ENCODE measurements at places on chromosomes 5 and 9.

DNA sequence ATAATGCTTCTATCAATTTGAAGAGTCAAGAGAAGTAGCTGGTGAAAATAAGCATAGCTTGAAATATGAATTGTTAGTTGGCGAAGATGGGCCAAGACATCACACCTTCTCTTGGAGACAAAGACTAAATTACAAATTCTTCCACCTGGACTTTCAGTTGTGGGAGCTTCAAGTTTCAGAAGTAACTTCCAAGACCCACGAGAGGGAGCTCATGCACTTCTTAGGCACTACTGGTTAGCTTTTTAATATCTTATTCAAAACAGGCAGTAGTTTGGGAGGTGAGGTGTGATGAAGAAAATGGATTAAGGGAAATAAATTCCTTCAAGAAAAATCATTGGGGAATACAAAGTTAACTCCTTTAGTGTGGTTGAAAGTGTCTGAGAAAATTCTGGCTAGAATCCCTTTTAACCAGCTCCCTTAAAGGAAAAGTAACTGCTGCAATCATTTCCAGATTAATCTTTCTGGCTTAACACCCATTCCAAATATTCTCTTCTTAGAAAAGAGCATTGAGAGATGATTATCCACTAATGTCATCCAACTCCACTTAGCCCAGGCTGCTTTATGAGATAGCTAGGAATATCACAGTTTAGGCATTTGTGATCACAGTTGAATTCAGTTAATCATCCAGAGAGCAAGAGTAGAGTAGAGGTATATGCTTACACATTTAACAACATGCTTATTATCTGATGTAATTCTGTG is 139.5 kb upstream of the DMRTA1 start:
- peak; percentile 7 for DNase-seq

GRCh38 chr5:6194906-6195612 is 183.3 kb downstream of the MED10 start:
- no peak for DNase-seq

DNA sequence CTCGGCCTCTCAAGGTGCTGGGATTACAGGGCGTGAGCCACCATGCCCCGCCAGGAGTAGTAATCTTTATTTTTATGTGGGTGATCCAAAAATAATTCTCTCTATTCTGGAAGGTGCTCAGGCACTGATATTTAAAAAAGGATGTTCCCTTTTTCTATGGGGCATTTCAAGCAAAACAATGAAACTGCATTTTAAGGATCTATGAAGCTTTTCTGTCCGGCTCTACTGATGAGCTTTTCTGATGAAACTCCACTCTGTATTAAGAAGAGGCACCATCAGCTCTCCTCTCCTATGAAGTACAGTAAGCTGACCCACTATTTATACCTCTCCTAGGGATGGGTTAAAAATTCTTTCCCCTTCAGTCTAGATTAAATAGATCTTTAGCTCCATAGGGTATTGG is 7.4 kb downstream of the ADAM19 start:
- no peak for DNase-seq

DNA sequence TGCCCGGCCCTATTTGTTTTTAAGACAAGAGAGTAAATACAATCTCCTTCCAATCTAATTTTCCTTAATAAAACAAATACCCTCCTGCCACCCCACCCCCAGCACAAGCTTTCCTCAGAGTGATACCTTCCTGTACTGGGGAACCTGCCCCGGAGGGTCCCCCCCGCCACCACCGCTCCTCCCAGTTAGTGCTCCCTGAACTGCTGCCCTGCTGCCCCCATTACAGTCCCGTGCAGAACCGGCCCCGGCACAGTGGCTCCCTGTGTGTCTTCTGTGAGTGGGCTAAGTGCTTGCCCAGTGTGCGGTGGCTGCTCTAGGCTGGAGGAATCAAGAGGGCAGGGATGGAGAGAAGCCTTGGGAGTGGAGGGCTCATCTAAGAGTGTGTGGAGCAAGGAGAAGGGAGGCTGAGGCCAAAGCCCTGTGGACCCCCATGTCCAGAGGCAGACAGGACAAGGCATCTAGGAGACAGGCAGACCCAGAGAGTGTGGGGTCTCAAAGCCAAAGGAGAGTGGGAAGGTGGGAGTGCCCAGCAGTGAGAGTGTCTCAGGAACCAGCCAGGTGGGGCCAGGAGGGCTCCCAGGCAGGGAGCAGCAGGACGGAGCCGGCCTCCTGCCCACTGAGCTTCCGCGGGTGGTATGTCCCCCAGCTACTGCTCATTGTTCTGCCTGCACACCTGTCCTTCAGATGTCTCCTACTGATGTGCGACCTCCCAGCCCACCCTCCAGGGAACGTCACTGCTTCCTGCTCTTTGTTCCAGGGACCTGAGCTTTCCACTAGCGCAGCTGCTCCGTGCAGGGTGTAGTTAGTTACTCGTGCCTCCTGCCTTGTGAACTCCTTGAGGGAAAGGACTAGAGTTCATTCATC is 129.0 kb downstream of the DAB2IP start:
- DNase-seq: no peak

- DNase-seq: no peak
Measured at GRCh38 chr9:135359764-135360163, 119.8 kb upstream of the PPP1R26 start.

GRCh38 chr9:28413471-28413870 is 840.2 kb upstream of the C9orf72 start:
- no peak for DNase-seq

GRCh38 chr5:178667688-178668087 is 40.8 kb upstream of the CLK4 start:
- DNase-seq: no peak

DNA sequence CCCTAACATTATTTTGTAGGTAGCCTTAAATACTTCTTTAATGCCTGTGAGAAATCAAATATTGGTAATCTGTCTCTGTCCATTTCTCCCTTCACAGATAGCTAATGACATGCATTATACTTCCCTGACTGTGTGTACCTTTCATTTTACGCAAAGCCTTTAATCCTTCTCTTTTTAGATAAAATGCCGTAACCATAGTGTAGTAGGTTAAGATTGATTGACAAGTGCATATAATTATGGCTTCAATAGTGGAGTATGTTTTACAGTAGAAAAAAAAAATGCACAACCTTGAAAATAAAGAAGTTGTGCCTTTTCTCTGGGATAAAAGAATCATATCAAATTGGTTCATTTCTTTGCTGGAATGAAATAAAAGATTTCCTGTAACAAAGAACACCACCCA is 559.6 kb upstream of the GRAMD2B start:
- DNase-seq: no peak

DNA sequence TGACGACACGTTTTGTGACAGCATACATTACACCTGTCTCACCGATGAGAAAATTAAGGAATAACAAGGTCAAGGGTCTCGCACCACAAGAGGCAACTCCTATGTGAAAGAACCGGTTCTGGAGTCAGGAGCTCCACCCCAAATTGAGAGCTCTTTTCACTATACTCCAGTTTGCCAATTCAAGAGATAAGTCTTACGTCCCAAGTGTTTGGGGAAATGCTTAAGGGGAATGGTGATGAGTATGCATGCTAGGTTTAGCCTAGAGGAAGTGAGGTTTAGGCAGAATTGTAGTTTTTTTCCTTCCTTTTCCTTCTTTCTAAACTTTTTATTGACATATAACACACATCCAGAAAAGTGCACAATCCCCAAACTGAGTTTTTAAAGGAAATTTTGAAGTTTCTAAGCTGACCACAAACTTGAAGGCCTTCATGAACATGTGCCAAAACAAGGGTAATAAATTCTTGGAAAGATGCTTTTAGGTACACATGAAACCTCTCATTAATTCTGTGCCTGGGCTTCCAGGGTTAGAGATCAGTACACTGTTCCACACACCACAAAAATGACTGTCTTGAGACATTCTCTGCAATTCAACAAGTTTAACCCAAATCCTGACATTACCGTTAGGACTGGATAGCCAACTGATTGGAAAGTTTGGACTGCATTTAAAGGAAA is 127.6 kb upstream of the SLC1A3 start:
- DNase-seq: no peak

- no peak for DNase-seq
Measured at GRCh38 chr9:108815156-108815555, 40.6 kb downstream of the ACTL7B start.

- DNase-seq: no peak
Measured at GRCh38 chr9:70427161-70427945, 12.9 kb upstream of the KLF9 start.

GRCh38 chr5:93209476-93209875 is 371.5 kb downstream of the NR2F1-AS1 start:
- no peak for DNase-seq

- no peak for DNase-seq
Measured at GRCh38 chr9:84277646-84278045, 62.9 kb downstream of the SLC28A3 start.

GRCh38 chr5:1729641-1730486 is 69.8 kb downstream of the MRPL36 start:
- DNase-seq: no peak

DNA sequence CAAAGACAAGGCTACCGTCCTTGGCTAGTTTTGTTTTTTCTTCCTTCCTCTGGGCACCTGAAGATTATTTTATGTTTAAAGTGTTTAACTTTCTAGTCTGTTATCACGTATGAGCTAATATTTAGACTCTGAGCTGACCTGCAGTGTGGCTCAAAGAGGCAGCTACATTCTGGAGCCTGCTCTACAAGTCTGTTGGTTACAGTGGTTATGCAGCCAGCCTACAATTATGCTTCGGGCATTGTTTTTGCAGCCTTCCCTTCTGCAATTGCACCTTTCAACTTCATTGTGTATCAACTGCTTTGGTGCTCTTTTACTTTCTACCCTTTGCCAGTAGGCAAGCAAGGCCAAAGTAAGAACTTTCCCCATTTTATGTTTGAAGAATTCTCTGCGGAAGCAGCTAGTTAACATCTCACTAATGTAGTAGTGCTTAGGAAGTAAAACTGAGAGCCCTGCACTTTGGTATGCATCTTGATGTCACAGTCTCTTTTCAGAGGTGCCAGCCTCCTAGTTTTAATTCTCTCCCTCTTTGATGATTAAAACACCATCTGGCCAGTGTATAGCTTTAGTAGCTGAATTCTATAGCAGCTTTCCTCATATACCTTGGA is 322.1 kb downstream of the FAM170A start:
- no peak for DNase-seq

GRCh38 chr5:132418881-132419280 is 49.4 kb downstream of the SLC22A5 start:
- DNase-seq: no peak

DNA sequence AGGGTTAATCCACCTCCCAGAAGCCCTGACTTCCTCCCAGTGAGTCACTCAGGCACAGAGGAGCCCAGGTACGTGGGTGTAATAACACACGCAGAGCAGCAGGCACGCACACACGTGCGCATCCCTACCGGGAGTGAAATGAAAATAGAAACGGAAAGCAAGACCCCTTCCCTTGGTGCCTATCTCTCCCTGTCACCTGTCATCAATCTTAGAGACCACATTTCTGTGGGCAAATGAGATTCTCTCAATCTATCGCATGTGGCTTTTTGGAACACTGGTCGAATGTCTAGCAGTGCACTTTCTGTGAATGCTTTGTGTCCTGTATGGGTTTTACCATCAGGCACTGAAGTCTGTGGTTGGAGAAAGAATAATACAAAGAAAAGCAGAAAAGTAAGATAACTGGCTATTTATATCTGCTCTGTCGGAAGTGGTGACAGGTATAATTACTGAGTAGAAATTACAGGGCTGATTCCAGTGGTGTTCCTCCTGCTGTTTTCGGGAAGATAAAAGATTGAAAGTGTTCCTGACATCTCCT is 137.7 kb upstream of the GRIA1 start:
- peak; percentile 27 for DNase-seq

GRCh38 chr9:132782037-132782436 is 96.0 kb downstream of the AK8 start:
- no peak for DNase-seq

DNA sequence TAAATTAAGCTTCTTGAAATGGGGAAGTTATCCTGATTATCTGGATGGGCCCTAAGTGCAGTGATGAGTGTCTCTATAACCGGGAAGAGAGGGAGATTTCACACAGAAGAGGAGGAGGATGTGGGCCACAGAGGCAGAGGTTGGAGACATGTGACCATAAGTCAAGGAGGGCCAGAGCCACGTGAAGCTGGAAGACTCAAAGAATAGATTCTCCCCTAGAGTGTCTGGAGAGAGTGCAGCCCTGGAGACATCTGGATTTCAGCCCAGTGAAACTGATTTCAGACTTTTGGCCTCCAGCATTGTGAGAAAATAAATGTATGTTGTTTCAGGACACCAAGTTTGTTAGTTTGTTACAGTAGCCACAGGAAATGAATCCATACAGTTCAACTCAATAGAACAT is 442.9 kb downstream of the NTRK2 start:
- no peak for DNase-seq

DNA sequence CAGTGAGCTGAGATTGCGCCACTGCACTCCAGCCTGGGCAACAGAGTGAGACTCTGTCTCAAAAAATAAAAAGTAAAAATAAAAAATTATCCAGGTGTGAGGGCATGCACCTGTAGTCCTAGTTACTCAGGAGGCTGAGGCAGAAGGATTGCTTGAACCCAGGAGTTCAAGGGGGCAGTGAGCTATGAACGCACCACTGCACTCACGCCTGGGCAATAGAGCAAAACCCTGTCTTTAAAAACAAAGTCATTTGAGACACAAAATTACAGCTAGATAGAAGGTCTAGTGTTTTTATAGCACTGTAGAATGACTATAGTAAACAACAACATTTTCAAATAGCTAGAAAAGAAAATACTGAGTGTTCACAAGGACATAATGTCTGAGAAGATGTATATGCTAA is 16.4 kb downstream of the IL4 start:
- DNase-seq: no peak

GRCh38 chr5:156934450-156935211 is 28.4 kb downstream of the TIMD4 start:
- DNase-seq: no peak

DNA sequence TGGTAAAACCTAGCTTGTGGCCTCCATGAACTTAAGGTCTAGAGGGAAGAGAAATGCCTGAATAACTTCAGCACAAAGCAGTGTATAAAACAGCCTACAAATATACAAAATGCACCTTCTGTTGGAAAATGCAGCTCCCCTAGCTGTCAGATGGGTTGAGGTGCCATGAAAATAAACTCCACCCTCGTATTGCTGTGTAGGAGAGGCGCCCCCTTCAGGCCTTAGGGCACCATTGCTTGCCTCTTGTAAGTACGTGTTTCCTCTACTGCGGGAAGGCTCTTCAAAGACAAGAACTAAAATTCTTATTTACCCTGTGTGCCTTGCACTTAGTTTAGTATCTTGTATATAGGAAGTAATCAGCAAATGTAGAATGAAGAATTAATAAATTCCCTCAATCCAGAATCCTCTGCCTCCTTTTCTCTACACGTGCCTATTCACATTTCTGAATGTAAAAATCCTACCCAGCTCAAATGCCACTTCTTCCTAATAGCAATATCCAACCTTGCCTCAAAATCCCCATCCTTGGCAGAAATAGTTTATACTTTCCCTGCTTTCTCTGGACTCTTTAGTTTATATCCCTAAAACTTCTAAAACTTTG is 393.7 kb upstream of the PDE4D start:
- DNase-seq: peak; percentile 8

DNA sequence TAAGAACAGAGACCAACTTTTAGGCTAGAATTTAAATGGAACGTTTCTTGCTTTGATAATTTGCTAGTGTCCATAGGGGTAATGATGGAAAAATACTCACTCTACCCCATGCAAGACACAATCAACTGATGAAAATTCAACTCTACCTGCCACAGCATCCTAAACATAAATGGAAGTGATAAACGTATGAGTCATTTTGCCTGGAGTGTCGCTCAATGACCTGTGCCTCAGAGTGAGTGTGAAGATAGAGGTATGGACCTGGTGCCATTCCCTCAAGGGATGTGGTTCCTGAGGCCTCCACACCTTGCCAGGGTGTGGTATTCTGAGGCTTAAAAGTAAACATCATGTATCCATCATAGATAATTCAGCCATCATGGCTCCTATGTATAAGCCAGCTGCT is 14.0 kb downstream of the ARL14EPL start:
- no peak for DNase-seq
